ENCODE measurements at places on chromosomes 12 and 14.
A peak's percentile ranks its signal among the peaks of the same experiment; 100 is the strongest.

- no peak for DNase-seq
Measured at GRCh38 chr12:9096563-9097176, 19.0 kb downstream of the A2M start.

DNA sequence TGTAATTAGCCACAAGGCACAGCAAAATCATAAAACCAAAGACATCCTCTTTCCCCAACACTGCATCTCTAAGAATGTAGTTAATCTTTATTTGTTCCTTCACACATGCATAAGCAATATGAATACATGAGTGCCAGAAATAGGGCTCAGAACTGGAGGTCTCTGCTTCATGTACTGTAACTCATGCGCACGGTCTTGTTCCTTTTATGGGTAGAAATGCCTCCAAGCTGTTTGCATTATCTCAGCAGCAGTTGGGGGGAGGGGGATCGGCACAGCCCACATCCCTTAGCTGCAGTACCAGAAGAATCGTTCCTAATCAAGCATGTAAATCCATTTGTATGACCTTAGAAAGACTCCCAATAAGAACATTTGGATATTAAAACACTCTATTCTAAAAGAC is 20.0 kb downstream of the RHOJ start:
- no peak for DNase-seq

DNA sequence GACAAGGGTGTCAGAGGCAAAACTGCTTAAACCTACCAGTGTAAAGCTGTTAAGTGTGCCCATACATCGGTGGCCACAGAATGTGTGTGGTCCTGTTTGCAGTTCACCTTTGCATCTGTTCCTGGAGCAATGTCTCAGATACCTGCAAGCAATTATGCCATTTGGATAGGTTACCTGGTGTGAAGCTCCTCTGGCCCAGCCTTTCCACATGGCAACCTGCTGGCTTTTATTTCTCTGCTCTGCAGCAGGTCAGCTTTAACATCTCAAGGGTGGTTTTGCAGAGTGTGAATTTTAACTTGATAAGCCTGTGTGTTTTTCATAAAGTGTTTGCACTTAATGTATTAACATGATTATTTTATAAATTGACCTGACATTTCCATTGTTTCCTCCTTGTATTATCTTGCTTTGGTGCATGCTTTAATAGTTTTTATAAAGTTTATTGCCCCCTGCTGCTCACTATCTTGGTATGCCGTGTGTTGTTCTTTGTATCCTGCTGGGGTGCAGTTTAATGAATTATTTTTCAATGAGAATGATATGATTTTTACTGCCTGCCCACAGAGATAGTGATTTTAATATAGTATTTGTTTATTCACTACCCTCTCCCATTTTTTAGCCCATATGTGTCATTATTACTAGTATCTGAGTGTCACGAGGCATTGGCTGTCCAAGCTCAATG is 403.8 kb downstream of the NPAS3 start:
- DNase-seq, result no peak

DNA sequence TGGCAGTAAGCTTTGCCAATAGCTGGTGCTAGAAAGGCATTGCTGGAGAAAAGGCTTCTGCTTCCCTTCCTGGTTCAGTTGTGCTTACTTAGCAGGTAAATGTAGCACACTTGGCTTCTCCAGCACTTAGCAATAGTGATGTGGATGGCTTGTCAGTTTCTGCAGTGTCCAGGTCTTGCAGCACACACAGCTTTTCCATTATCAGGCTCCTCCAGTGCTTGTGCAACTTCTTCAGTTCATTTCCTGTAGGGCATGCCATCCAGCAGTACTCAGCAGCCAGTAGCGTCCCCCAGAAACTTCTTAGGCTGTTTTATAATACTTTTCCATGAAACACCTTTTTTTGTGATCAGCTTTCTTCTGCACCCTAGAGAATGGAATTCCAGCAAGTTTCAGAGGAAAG is 154.6 kb downstream of the SLC6A15 start:
- no peak for DNase-seq

DNA sequence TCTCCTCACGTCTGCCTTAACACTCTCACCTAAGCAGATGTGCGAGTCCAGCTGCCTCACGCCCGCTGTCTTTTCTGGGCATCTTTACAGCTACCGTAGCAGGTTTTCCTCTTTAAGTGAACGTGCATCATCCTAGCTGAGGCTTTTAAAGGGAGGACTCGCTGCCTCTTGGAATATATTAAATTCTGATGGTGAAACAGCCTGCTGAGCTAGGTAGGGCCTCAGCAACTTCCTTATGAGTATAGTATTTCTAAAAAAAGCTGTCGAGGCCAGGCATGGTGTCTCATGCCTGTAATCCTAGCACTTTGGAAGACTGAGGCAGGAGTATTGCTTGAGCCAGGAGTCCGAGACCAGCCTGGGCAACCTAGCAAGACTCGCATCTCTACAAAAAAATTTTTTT is 32.2 kb downstream of the TESC start:
- no peak for DNase-seq

GRCh38 chr12:53047221-53048032 is 2.4 kb upstream of the TNS2 start:
- DNase-seq, result peak; percentile 49

DNA sequence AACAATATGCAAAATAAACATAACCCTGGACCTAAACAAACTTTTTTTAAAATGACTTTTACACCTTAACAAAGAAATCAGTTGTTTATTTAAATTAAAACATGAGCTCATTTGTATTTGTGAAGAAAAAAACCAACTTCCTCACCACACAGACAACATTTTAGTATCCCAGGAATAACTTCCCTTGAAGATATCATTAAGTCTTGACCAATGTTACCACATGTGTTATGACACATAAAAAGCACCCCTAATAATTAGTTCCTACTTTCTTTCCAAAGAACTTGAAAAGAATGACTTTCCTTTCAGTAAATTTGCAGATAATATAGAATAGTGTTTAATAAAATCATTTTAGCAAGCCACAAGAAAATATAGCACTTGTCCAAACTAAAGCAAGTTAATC is 42.4 kb downstream of the DUSP16 start:
- no peak for DNase-seq

DNA sequence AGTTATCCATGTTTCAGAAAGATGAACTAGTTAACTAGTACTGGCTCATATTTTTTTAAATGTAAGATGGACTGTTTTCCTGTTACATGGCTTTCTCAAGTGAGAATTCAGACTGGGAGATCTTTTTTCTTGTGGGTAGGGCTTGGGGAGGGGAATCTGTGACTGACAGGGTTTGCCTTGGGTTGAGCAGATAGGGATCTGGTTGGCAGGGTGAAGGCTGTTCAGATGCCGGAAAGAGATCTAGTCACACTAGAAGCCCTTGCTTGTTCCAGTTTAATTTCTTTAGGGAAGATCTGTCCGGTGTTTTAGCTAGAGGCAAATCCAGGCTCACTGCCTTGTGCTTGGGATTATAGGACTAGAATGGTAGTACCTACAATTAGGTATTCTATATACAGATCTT is 63.2 kb downstream of the FBXO33 start:
- no peak for DNase-seq

DNA sequence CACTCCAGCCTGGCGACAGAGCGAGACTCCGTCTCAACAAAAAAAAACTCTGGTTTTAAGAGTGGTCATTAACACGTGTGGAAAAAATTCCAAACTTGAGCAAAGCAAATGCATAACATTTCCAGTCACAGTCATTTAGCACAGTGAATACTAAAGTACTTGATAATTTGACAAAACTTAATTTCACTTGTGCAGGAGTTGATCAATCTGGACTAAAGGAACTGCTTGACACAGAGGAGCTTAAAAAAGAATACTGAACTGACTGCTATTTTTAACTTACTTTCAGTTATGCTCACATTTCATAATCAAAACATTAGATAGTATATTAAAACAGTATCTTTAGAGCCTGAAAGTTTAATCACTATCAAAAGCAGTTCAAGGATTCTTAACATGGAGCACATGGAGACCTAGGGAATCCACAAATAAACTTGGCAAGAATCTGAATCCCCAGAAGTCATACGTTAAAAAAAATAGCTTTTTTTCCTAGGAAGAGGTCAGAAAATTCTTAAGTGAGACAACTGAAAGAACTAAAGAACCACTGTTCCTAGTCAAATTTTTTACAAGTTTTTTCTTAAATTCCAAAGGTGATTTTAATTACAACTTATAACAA is 7.4 kb downstream of the UBE2N start:
- DNase-seq, result no peak

GRCh38 chr14:71399057-71399487 is 491.8 kb downstream of the PCNX1 start:
- DNase-seq, result no peak

DNA sequence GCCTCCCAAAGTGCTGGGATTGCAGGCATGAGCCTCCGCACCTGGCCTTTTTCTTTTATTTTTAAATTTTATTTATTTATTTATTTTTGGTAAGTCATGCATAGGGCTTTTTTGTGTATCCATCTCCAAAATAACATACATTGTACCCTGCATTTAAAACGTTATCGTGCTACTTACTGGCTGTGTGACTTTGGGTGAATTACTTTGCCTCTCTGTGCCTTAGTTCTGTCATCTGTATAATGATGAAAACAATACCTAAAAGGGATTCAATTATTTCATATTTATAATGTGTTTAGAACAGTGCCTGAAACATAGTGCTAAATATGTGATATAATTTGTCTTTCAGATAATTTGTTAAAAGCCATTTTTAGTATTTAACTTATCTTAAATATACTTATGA is 19.6 kb downstream of the ZCRB1 start:
- no peak for DNase-seq

- DNase-seq, result no peak
Measured at GRCh38 chr12:127770118-127770517, 496.9 kb upstream of the TMEM132C start.

DNA sequence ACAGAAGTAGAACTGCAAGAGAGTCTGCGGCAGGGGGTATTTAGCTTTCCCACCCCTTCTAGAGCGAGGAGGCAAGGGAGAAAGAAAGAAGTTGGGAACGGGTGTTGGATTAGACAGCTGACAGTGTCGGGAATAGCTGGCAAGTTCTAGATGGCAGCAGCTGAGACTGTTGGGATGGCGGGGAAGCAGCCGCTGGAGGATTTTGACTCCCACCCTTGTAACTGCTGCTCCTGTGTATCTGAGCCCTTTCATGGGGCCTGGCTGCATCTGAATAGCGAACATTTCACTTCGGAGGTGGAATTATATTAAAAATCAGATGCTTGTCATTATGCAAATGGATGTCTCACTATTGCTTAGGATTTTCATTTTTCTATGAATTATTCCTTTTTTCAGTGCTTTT is 104.6 kb downstream of the AACS start:
- DNase-seq, result no peak

DNA sequence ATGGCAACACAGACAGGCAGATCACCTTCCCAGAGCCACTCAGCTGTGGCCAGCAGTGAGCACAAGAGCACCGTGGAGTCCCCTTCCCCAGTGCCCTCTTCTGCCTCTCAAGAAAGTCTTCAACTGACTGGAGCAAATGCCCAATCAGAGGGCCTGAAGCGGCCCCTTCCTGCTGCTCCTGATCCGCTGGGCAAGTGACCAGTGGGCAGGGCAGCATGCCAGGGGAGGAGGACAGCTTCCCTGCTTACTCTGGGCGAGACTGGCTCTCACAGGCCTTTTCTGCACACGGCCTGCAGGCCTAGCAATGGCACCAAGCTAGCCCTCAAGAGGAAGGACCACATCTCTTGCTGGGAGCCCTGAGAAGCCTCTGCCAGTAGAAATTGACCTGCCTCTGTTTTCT is 890 bp downstream of the KRT71 start:
- no peak for DNase-seq

GRCh38 chr12:104767261-104767660 is 190.8 kb downstream of the SLC41A2 start:
- DNase-seq, result no peak

DNA sequence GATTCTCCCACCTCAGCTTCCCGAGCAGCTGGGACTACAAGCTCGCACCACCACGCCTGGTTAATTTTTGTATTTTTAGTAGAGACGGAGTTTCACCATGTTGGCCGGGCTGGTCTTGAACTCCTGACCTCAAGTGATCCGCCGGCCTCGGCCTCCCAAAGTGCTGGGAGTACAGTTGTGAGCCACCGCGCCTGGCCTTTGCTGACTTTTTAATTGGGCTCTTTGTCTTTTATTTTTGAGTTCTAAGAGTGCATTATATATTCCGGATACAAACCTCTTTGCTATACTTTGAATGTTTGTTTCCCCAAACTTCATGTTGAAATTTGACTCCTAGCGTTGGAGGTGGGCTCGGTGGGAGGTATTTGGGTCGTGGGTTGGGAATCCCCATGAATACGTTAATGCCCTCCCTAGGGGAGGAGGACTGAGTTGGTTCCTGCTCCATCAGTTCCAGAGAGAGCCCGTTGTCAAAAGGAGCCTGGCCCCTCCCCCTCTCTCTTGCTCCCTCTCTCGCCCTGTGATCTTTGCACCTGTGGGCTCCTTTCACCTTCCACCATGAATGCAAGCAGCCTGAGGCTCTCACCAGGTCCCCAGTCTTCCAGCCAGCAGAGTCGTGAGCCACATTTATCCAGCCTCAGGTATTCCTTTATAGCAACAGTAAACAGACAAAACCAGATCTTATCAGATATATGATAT is 103.2 kb upstream of the EVL start:
- DNase-seq, result no peak

DNA sequence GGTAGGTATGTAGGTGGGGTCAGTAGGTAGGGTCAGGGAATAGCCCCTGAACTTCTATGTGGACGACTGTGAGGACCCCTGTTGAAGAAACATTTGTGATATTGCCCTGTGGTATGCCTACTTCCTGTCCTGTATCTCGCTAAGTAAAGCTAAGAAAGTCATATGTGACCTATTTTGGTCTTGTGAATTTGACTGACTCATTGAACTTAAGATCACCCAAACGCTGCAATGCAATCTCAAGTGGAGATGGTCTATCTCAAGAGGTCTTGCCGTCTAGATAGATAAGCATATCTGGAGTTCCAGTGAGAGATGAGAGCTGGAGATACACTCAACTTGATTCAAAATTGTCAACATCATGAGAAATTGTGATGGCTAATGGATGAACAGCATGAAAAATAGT is 73.8 kb downstream of the TRAFD1 start:
- DNase-seq, result no peak

All from stimulated activated CD8-positive, alpha-beta memory T cell treated with anti-CD3 and anti-CD28 coated beads, Interleukin-4, amount 100 ng/mL, for 1 hour (primary cell).